ENCODE measurements at places on chromosomes 6 and 20. TPM values are rescaled to one million over a fixed set of nuclear protein-coding genes. Genes with fewer than 3 reads are reported as not detected.
A peak's percentile ranks its signal among the peaks of the same experiment; 100 is the strongest.

GRCh38 chr6:158908606-158909005 is 89.4 kb upstream of the EZR start:
- H3K4me1 ChIP-seq: peaks cover 26% of the 10 kb centered on the region
- DNase-seq: no peak
- no peaks in the 10 kb centered on the region for H3K27me3 ChIP-seq
- H3K4me3 ChIP-seq: no peak overlapping the region

GRCh38 chr6:53394704-53395103 is 46.0 kb upstream of the ELOVL5 start:
- H3K27ac ChIP-seq: no peak overlapping the region
- H3K27me3 ChIP-seq: no peaks in the 10 kb centered on the region
- no peaks in the 10 kb centered on the region for H3K4me1 ChIP-seq
- DNase-seq: no peak
- no peak overlapping the region for H3K4me3 ChIP-seq
- no peaks in the 10 kb centered on the region for H3K36me3 ChIP-seq

GRCh38 chr6:160374836-160375560 is 26.8 kb downstream of the SLC22A3 start:
- no peak overlapping the region for H3K27ac ChIP-seq
- no peak overlapping the region for H3K4me3 ChIP-seq
- DNase-seq: no peak
- no peaks in the 10 kb centered on the region for H3K4me1 ChIP-seq

DNA sequence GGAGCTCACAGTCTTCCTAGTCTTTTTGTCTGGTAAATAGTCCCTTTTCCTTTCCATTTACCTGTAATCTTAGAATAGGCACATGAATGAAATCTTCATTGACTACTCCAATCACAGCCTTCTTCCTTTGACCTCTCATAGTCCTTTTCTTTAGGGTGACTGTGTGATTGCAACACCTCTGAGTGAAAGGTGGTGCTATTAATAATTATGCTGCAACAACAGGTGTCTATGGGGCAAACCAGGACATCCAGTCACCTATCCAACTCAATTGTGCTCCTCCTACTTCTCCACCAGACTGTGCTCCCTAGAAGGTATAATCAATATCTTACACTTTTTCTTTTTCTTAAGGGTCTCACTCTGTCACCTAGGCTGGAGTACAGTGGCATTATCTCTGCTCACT is 29.4 kb downstream of the RIPOR2 start:
- no peak overlapping the region for H3K4me3 ChIP-seq
- H3K27me3 ChIP-seq: no peaks in the 10 kb centered on the region
- H3K27ac ChIP-seq: peak overlapping the region; percentile 51
- H3K36me3 ChIP-seq: peaks cover 64% of the 10 kb centered on the region
- peaks cover 68% of the 10 kb centered on the region for H3K4me1 ChIP-seq

DNA sequence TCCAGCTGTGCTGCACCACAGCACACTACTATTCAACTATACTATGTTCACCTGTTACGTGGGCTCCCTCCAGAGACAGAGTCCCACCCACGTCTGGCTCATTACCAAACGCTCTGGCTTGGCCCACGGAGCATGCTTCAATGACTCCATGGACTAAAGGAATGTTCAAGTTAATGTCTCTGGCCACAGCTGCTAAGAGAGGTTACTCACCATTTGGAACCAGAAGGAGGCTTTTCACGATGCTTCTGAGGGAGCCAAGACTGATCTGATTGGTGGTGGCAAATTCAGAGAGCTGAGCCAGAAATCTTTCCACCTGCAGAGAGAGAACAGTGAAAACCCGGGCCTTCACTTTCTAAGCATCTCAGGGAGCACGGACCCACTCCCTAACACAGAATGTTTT is 15.6 kb downstream of the COMMD7 start:
- peaks cover 26% of the 10 kb centered on the region for H3K36me3 ChIP-seq
- no peak for DNase-seq
- H3K4me3 ChIP-seq: no peak overlapping the region
- no peak overlapping the region for H3K27ac ChIP-seq

DNA sequence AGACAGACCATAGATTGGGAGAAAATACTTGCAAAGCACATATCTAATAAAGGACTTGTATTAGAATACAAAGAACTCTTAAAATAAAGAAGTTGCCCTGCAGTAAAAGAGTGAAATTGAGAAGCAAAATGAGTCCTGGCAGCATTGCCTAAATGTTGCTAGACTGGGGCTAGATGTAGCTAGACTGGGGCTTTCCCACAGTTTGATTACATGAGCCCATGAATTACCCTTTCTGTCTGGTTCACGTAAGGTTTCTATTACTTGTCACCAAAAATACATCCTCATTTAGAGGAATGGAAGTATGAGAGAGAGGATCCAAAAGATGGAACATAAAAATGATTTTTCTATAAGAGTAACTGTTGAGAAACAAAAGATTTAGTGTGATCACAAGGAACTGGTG is 57.6 kb upstream of the CCDC28A start:
- H3K27me3 ChIP-seq: peaks cover 15% of the 10 kb centered on the region
- H3K4me3 ChIP-seq: no peak overlapping the region

- H3K27ac ChIP-seq: no peak overlapping the region
- peaks cover 5% of the 10 kb centered on the region for H3K4me1 ChIP-seq
- H3K27me3 ChIP-seq: no peaks in the 10 kb centered on the region
- no peak for DNase-seq
- no peaks in the 10 kb centered on the region for H3K36me3 ChIP-seq
Measured at GRCh38 chr6:154931711-154932424, 63.2 kb upstream of the TIAM2 start.

GRCh38 chr20:58852543-58853271 is at the start of gene GNAS:
TSS of gene GNAS (plus strand) at chr20:58852716.
- peaks cover 39% of the 10 kb centered on the region for H3K4me1 ChIP-seq
- no peaks in the 10 kb centered on the region for H3K36me3 ChIP-seq
- DNase-seq: peak; percentile 71
- H3K27me3 ChIP-seq: peaks cover 63% of the 10 kb centered on the region
- peak within 1 kb of the TSS; percentile 91 for H3K4me3 ChIP-seq

DNA sequence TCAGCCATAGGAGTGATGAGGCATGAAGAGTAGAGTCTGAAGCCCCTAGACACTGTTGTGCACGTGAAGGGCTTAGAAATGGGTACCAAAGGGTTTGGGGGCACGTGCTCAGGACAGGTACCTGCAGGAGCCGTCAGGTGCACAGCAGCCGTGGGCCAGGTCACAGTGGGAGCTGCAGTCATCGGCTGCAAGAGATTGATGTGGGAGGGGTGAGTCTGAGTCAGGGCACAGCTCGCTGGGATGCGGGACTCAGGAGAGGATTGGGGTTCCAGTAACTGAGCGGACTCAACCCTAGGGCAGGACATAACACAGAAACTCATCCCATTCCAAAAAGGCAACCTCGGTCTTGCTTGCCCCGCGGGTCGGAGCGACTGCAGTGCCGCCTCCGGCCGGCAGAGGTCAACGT is 1.1 kb downstream of the DLK2 start:
- peaks cover 29% of the 10 kb centered on the region for H3K27me3 ChIP-seq
- peak overlapping the region; percentile 82 for H3K4me3 ChIP-seq
- no peak for DNase-seq
- H3K27ac ChIP-seq: no peak overlapping the region
- peaks cover 6% of the 10 kb centered on the region for H3K36me3 ChIP-seq
- peaks cover 12% of the 10 kb centered on the region for H3K4me1 ChIP-seq

DNA sequence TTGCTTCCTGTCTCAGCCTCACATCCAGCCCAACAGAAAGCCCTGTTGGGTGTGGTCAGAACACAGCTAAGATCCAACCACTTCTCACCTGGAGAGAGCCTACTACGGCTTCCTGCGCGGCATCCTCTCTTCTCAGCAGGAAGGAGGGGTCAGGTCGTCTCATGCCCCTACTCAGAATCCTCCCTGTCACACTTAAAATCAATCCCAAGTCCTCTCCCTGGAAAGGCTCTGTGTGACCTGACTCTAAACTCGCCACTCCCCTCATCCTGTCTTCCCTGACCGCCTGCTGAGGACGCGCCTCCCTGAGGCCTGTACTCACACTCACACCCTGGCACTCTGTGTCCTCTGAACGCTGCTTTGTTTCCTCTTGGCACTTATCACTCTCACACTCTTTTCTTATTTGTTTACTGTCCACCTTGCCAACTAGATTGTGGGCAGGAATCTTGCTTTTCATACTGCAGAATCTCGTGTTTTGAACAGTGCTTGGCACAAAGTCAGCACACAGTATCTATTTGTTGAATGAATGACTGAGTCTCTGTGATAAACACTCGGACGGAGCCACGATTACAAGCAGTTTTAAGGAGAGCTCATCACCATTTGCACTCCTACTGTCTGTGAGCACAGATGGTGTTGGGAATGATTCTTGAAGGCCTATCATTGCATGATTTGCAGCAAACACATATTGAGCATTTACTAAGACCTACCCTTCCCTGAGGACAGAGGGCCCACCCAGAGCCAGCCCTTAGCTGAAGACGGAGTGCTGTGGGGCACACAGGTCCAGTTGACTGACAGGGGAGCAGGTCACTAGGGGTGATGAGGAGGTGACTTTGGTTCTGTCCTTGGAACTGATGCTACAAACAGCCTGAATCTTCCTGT is 18.7 kb downstream of the RAB5IF start:
- peaks cover 38% of the 10 kb centered on the region for H3K36me3 ChIP-seq
- H3K27me3 ChIP-seq: no peaks in the 10 kb centered on the region
- no peak for DNase-seq
- H3K4me1 ChIP-seq: peaks cover 38% of the 10 kb centered on the region

Gene SLC22A7
- not detected for total RNA-seq

DNA sequence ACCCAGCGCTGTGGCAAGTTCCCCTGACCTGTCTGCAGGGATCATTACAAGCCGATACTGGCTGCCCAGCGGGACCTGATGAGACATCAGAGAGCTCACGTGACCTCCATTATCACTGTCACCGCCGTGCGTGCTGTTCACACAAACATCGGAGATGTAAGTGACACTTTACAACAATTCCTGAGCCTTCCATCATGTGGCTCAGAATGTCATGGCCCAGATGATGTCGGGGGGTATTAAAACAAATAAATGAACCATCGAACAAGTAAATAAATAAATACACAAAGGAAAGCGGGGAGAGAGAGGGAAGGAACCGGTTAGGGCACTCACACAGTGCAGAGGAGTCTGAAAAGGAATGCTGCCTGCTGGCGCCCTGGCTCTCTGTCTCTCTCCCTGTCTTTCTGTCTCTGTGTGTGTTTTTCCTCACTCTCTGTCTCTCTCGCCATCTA is 195.1 kb downstream of the BMP7 start:
- no peak overlapping the region for H3K4me3 ChIP-seq
- peaks cover 1% of the 10 kb centered on the region for H3K36me3 ChIP-seq
- no peak for DNase-seq
- H3K27ac ChIP-seq: no peak overlapping the region
- peaks cover 31% of the 10 kb centered on the region for H3K27me3 ChIP-seq
- no peaks in the 10 kb centered on the region for H3K4me1 ChIP-seq

Gene RCAN2
- 0.53 TPM for total RNA-seq

- H3K36me3 ChIP-seq: no peaks in the 10 kb centered on the region
- no peaks in the 10 kb centered on the region for H3K4me1 ChIP-seq
- no peak overlapping the region for H3K27ac ChIP-seq
- no peak for DNase-seq
Measured at GRCh38 chr6:16999491-17000436, 102.1 kb upstream of the STMND1 start.

Data from activated naive CD8-positive, alpha-beta T cell treated with anti-CD3 and anti-CD28 coated beads, Interleukin-2, amount 10 ng/mL, durations not matched to agents 7 days and 5 days (primary cell).